ENCODE measurements at places on chromosomes 16 and 17.

- DNase-seq = no peak
Measured at GRCh38 chr16:26212599-26212998, 520.8 kb downstream of the HS3ST4 start.

GRCh38 chr17:76659928-76660655, 16.5 kb upstream of the ST6GALNAC1 start:
- DNase-seq = no peak

DNA sequence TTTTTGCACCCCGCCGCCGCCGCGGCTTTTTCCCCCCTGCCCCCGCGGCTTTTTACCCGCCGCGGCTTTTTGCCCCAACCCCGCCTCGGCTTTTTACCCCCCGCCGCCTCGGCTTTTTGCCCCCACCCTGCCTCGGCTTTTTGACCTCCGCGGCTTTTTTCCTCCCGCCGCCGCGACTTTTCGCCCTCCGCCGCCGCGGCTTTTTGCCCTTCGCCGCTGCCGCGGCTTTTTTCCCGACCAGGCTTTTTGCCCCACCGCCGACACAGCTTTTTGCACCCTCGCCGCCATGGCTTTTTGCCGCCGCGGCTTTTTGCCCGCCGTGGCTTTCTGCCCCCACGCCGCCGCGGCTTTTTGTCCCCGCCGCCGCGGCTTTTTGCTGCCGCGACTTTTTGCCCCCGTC, 137.0 kb upstream of the TP53TG3D start:
- no peak for DNase-seq

GRCh38 chr17:21129023-21129681, 2.4 kb downstream of the DHRS7B start:
- no peak for DNase-seq

- DNase-seq = no peak
Measured at GRCh38 chr17:38425744-38426143, 2.5 kb upstream of the ARHGAP23 start.

- no peak for DNase-seq
Measured at GRCh38 chr17:5110816-5111215, 862 bp downstream of the ZNF232 start.

- DNase-seq = no peak
Measured at GRCh38 chr16:89407282-89407924, 83.0 kb downstream of the ANKRD11 start.

GRCh38 chr16:73262931-73263330, 215.0 kb upstream of the ZFHX3 start:
- no peak for DNase-seq

- DNase-seq = no peak
Measured at GRCh38 chr16:66369055-66369592, 2.6 kb downstream of the CDH5 start.

GRCh38 chr17:1003972-1004768, 7.2 kb downstream of the TIMM22 start:
- no peak for DNase-seq

- no peak for DNase-seq
Measured at GRCh38 chr17:54745239-54745638, 155.4 kb upstream of the TOM1L1 start.

GRCh38 chr16:13911306-13911705, 8.6 kb upstream of the ERCC4 start:
- no peak for DNase-seq

DNA sequence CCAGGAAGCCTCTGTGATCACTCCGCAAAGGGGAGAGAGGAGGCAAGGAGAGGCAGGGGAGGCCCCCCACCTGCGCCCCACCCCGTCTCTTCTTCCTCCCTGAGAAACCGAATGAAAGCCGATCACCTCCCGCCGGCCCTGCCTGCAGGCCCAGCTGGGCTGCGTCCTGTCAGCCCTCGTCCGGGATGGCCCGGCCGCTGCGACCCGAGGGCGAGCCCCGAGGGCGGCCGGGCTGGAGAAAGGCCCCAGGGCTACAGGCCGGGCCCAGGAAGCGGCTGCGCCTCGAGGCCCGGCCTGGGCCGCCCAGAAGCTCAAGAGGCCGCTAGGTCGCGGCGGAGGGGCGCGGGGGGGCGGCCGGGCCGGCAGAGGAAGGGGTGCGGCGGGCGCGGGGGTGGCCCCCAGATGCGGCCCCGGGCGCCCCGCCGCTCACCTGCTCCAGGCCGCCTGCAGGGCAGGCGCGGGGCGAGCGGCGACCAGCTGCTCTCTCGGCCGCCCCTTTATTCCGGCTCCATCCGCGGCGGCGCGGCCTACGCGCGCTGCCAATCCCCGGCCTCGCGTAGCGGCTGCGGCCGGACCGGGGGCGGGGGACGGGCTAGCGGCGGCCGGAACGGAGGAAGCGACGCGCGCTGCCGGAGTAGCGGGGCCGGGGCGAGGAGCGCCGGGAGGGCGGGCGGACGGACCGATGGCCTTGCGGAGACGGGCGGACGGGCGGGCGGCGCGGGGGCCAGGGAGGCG, at the start of gene ZNF319:
Gene ZNF319, minus strand, starts transcription at position 702 of the 735 bp plus-strand sequence. CDS start 2,407 bp downstream, outside the sequence.
- no peak for DNase-seq

- DNase-seq = no peak
Measured at GRCh38 chr16:76059186-76059585, 218.0 kb upstream of the CNTNAP4 start.

- no peak for DNase-seq
Measured at GRCh38 chr17:50832864-50833381, 2.5 kb upstream of the WFIKKN2 start.

GRCh38 chr16:12600116-12600515, 203.6 kb downstream of the CPPED1 start:
- DNase-seq = no peak

GRCh38 chr16:7861891-7862582, 529.4 kb downstream of the RBFOX1 start:
- no peak for DNase-seq

GRCh38 chr16:15735610-15736009, 85.6 kb downstream of the NDE1 start:
- DNase-seq = no peak

DNA sequence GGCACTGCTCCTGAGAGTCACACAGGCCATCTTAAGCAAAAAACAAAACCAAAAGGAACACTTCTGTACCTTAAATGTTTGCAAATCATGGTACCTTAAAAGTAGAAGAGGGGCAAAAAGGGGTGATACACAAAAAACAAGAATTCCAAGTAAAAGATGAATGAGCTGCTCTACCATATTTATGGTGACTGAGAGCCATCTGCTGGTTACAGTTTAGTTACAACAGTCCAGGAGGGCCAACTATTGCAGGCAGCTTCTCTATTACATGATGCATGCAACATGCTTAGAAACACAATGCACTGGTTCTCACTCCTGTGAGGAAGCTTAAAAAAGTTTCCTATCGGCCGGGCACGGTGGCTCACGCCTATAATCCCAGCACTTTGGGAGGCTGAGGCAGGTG, 53.5 kb downstream of the STX8 start:
- no peak for DNase-seq

DNA sequence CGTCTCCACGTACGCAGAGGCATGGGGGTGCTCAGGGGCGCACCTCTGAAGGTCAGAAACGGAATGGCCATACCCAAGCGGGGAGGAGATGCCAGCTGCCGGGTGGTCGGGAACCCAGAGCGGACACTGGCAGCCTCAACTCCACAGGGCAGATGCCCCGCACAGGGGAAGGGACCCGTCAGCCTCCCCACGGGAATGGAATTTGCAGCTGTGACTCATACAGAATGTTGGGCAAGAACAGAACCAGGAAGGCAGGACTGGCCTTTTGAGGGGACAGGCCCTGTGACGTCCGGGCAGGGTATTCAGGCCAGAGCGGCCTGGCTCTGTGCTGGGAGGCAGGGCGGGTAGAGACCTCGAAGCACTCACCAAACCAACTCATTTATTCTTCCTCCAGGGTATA, 7.5 kb downstream of the TK1 start:
- DNase-seq = no peak

GRCh38 chr16:82150549-82150948, 19.5 kb downstream of the MPHOSPH6 start:
- no peak for DNase-seq

DNA sequence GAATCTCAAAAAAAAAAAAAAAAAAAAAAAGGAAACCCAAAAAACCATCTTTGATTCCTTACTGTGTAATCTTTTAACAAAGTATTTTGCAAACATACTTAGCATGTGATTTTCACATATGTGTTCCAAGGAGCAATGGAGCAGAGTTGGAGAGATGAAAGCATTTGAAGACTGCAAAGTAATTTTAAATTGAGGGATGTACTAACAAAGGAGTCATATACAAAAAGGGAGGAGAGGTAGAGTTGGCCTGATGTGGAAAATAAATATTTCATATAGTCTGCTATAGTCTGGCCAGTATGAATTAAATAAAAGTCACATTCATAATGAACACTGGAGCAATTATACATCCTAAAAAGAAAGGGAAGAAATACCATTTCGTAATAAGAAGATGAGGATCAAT, 265.8 kb upstream of the TBX2 start:
- no peak for DNase-seq

DNA sequence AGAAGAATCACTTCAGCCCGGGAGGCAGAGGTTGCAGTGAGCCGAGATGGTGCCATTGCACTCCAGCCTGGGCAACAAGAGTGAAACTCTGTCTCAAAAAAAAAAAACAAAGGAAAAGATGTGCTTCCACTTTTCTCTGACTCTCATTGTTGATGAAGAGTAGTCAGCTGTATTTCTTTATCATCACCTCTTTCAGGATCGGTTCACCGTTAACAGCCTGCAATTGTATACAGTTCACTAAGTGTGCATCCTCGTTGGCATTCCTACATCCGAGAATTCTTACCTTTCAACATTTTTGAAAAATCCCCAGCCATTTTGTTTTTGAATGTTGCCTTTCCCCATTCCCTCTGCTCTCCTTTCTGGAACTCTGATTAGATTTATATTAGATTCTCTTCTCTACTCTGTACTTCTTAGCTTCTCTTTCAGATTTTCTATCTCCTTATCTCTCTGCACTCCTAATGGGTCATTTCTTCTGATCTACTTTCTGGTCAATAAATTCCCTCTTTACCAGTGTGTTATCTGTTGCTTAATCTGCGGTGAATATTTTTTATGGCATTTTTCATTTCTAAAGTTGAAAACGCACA, 26.9 kb upstream of the ZC3H18 start:
- DNase-seq = no peak
